ENCODE measurements at places on chromosomes 4 and X.
A peak's percentile ranks its signal among the peaks of the same experiment; 100 is the strongest.

- DNase-seq, result peak; percentile 97
Measured at GRCh38 chr4:150302553-150302952, 224.3 kb downstream of the DCLK2 start.

DNA sequence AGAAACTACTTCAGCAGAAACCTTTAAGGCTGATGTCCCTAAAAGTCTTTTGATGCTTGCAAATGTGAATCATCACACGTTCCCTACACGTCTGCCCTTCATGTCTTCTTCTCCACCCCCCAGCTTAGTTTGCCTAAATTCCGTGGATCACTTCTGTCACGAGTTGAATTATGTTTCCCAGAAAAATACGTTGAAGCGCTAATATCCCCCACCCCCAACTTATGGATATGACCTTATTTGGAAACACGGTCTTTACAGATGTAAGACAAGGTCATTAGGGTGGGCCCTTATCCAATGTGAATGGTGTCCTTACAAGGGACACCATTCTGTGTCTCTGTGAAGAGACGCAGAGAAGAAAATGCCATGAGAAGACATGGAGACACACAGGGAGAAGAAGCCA is 2.1 kb upstream of the ZNF518B start:
- DNase-seq, result no peak

DNA sequence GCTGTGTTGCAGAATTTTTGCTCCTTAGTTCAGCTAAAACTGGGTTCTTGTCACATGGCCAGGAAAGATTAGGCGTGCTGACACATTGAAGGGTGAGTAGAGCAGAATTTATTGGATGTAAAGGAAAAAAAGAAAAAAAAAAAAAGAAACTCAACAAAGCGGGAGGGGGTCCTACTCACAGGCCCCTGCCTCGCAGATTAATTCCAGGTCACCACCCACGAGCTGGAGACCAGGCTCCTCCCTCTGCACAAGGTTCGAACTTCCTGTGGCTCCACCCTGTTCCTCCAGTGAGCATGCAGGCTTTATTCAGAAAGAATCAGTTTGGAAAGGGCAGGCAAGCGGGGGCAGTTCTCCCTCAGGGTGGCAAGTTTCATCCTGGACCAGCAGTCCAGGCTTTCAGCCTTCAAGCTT is 17.1 kb downstream of the MGST2 start:
- DNase-seq, result no peak

DNA sequence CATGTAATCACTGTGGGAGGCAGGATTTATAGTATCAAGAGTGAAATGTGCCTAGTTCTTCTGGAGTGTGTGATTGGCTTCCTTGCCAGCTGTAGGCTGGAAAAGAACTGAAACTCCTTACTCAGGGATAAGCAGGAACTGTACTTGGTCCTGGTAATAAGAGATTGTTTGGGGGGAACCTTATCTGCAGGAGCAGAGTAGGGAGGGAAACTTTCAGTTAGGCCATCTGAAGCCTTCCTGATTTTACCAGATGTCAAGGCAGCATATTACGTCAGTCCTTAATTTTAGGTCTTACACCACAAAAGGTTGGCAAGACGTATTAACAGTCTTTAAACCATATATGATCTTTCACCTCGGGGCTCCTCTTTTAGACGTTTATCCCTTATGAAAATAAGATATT is 231.5 kb upstream of the FMR1 start:
- DNase-seq, result no peak

DNA sequence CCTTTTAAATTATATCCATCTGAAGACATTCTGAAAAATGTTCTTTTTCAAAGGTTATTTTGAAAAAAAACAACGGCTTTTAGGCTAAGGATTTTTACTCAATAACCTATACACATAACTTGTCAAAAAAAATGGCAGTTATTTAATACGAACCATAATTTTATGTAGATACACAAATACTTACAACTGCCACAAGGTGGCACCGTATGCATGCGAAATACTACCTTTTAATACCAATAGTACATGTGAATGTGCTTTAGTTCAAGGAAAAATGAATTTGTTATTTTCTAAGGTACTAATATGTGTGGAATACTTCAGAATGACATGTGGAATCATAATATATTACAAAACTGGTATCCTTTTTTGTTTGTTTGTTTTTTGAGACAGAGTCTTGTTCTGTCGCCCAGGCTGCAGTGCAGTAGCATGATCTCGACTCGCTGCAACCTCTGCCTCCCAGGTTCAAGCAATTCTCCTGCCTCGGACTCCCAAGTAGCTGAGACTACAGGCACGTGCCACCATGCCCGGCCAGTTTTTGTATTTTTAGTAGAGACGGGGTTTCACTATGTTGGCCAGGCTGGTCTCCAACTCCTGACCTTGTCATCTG is 4.6 kb upstream of the MAD2L1 start:
- DNase-seq, result peak; percentile 88

GRCh38 chr4:184167576-184167975 is 50.1 kb downstream of the ENPP6 start:
- no peak for DNase-seq

GRCh38 chrX:129784371-129784770 is 4.6 kb downstream of the SASH3 start:
- DNase-seq, result no peak

DNA sequence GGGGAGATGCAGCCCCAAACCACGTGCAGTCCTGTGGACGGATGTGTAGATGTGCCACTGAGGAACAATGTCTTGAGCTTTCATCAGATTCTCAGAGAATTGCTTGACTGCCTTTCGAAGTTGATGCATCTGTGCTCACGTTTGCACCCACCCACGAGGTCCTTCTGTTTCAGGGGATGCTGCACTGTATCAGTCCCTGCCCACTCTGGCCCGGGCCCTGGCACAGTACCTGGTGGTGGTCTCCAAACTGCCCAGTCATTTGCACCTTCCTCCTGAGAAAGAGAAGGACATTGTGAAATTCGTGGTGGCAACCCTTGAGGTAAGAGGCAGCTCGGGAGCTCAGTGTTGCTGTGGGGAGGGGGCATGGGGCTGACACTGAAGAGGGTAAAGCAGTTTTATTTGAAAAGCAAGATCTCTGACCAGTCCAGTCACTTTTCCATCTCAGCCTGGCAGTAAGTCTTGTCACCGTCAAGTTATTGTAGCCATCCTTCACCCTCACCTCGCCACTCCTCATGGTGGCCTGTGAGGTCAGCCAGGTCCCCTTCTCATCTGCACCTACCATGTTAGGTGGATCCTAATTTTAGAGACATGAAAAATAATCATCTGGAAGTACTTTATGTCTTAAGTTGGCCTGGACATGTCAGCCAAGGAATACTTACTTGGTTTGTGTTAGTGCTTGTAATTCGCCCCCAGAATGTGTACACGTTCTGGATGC is 36.4 kb upstream of the MSANTD1 start:
- no peak for DNase-seq

DNA sequence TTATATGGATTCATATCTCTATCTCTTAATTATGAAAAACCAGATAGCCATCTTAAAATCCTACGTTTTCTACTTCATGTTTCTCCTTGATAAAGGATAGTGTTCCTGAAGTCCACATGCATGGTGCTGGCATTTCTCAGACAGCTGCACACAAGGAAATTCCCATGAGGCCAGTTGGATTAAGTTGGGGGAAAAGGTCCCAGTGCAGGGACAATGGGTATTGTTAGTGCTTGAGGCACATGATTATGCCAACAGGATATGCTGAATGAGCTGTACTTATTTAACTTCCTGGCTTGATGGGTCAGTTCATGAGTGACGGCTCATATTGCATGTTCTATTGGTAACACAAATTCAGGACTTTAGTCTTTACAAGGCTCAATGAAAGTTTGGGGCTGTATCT is 913.9 kb upstream of the NDST4 start:
- DNase-seq, result no peak

DNA sequence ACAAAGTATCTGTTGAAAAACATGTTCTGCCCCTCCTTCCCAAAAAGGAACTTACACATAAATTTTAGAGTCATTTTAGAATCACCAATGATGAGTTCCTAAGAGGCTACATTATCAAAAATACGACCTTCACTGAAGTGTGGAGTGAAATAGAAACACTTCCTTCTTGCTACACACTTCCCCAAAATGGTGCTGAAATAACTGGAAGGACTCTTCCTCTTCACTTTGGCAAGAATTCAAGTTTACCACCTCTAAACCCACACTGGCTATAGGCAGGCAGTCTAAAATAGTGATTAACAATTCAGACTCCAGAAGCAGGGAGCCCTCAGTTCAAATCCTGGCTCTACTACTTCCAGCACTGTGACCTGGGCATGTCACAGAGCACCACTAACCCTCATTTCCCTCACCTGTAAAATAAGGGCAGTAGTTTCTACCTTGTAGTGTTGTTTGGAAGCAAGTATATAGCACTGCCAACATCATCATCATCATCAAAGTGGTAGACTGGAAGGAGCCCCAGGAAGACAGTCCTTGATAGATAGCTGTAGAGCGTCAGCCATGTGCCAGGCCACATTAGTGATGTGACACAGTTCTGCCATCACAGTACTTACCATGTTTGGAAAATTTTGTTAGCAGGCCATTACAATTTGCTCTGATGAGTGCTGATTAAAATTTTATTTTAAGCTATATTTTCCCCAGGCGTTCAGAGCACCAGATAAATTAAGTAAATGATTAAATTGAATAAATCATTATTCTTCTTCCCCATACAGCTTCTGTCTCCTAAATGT is 103.3 kb downstream of the PARM1 start:
- DNase-seq, result no peak

DNA sequence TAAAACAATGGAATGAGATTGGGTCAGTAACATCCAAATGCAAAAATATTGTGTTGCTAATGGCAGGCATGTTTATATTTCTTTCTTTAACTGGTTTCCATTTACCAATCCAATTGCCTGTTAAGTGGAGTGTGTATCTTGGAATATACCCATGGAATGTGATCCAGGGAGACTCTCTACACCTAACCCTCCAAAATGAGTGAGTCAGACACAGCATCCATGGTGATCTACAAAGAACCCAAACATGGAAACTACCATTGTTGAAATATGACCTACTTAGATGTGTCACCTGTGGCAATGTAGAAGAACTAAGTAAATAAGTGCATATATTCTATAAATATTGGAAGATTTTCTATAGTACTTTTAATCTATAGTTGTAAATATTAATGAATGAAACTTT is 110.3 kb downstream of the AREG start:
- DNase-seq, result no peak

- peak; percentile 96 for DNase-seq
Measured at GRCh38 chr4:158020176-158020575, 152.6 kb downstream of the GASK1B start.

DNA sequence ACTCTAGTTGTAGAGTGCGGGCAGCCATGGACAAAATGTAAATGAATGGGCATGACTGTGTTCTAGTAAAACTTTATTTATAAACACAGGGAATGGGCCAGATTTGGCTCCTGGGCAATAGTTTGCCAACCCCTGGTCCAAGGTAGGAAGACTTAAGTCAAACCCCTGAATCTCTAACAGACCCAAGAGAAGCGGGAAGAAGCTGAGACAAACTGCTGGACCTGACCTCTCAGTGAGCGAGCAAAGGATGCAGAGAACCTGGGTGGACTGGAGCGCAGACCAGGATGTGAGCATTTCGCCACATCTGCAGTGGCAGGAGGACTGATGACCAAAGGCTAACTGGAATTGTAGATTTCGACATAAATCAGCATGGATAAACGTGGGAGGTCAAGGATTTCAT is 201.6 kb downstream of the STIM2 start:
- no peak for DNase-seq

- DNase-seq, result no peak
Measured at GRCh38 chrX:42384956-42385355, 393.0 kb downstream of the PPP1R2C start.

GRCh38 chr4:129095811-129096454 is at the start of gene C4orf33:
Gene C4orf33 (plus strand): TSS chr4:129096152. CDS start chr4:129102611, 6,459 bp downstream.
- DNase-seq, result peak; percentile 76

DNA sequence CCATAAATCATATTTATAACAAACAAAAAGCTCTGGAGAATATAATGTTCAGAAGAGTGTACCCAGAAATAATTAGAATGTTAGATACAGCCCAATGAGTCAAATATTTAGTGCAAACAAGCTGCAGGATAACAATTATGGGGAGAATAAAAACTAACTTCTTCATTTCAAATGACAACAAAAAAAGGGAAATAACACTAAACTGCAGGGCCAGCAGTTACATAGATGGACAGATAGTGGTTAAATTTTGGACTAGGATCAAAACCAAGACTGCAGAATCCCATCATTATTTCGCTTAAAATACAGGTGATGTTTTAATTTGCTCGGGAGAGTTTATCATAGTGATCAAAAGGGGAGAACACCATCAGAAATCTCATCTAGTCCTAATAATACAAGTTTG is 617 bp upstream of the GPR34 start:
- no peak for DNase-seq

DNA sequence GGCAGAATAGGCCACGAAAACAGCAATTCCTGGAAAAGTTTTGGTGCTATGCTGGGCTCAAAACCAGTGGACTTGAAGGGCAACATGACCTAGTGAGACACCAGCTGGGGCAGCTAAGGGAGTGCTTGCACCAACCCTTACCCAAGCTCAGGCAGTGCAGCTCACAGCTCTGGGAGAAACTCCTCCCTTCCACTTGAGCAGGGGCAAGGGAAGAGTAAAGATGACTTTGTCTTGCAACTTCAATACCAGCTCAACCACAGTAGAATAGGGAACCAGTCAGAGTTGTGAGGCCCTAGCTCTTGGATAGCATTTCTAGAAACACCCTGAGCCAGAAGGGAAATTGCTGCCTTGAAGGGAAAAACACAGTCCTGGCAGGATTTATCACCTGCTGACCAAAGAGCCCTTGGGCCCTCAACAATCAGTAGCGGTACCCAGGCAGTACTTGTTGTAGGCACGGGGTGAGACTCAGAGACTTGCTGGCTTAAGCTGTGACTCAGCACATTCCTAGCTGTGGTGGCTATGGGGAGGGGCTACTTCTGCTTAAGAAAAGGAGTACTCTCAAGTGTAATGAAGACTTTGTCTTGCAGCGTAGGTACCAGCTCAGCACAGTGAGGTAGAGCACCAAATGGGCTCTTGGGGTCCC is 19.7 kb upstream of the ABCG2 start:
- peak; percentile 91 for DNase-seq

DNA sequence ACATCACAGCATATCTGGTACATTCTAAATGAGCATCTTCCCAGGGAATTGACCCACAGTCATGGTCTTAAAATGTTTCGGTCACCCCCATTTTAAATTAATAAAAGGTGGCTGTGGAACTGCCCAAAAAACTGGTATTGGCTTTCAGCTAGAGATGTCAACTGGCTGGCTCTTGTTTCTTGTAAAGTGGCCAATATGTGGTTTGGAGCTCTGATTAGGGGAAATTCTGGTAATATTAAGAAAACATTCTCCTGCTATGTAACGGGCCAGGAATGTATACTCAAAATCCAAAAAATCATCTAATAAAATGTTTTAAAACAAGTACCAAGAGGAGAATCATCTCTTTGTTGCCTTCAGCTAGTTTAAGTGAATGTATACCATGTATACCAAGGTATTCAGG is 62.0 kb upstream of the VCX2 start:
- peak; percentile 69 for DNase-seq
